ENCODE measurements at places on chromosomes 3 and 15. TPM values are rescaled to one million over a fixed set of nuclear protein-coding genes. Genes with fewer than 3 reads are reported as not detected.

The EEFSEC gene
- 22.9 TPM for polyA plus RNA-seq

DNA sequence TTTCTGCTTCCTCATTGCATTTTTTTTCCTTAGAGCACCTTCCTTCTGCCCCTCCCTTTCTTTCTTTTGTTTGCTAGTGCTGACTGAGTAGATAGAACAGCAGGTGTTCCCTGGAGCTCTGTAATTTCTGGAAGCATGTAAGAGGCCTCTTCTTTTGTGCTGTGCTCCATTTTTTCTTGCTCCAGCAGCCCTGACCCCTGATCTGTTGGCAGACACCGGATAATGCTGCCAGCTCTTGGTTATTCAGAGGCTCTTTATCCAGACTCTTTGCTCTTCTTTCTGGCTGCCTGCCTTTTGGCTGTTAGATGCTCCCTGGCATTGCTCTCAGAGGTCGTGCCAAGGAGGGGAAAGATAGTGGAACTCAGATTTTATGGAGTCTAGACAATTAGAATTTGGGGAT lies 104.4 kb upstream of the RBMS3 start:
- DNase-seq, result no peak

- no peak for DNase-seq
Observed at GRCh38 chr3:35970793-35971192, 331.5 kb downstream of the ARPP21 start.

The GPR62 gene
- polyA plus RNA-seq, result 0.48 TPM

GRCh38 chr3:30167541-30168011 lies 438.8 kb upstream of the TGFBR2 start:
- DNase-seq, result no peak

DNA sequence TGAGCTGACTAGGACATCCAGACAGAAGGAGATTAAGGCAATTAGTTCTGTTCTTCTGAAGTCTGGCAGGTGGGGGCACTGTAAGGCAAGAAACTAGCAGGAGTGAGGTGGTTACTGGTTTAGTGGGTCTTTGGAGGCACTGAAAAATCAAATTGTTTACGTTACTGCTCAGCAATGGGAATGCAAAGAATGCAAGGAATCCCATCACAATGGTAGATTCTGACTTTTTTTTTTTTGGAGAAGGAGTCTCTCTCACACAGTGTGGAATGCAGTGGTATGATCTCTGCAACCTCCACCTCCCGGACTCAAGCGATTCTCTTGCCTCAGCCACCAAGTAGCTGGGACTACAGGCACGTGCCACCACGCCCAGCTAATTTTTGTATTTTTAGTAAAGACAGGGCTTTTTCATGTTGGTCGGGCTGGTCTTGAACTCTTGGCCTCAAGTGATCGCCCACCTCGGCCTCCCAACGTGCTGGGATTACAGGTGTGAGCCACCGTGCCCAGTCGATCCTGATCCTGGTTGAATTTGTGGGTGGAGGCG lies 16.4 kb downstream of the FAM107A start:
- DNase-seq, result peak; percentile 69

DNA sequence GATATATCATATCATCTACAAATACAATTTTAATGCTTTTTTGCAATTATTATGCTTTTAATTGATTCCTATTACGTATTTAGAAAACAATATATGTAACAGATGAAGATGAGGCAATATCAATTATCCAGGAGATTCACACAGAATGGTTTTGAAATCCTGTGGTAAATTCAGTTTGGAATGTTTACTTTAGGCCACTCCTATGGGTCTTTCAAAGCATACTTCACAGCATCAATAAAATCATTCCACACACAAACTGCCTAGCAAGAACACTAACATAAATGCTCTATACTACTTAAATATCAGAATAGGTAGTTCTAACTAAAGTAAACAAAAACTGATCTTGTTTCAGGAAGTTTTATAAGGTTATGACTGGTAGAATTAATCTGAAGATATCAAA lies 90.5 kb downstream of the FAM227B start:
- no peak for DNase-seq

DNA sequence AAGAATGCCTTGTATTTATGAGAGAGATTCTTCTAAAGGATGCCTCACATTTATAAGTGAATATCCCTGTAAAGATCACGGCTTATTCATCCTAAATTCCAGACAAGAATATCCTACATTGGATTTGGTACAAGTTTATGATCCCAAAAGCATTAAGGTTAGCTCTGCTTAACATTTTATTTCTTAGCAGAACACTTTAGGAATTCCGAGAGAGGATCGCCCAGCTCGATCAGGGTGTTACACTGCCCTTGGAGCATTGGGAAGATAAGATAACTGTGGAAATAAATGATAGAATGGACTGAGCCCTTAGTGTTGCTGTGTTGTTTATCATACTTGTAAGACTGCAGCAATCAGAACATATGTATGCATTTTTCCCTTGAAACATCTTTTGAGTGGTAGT lies 223.0 kb upstream of the CDIN1 start:
- DNase-seq, result no peak

- no peak for DNase-seq
Observed at GRCh38 chr15:68051109-68051508, 3.0 kb upstream of the PIAS1 start.

GRCh38 chr3:42683875-42684598 lies 1.3 kb upstream of the KLHL40 start:
- DNase-seq, result no peak

GRCh38 chr15:99704444-99704838 lies 28.8 kb downstream of the LYSMD4 start:
- DNase-seq, result peak; percentile 90

The LMAN1L gene
- not detected for polyA plus RNA-seq

DNA sequence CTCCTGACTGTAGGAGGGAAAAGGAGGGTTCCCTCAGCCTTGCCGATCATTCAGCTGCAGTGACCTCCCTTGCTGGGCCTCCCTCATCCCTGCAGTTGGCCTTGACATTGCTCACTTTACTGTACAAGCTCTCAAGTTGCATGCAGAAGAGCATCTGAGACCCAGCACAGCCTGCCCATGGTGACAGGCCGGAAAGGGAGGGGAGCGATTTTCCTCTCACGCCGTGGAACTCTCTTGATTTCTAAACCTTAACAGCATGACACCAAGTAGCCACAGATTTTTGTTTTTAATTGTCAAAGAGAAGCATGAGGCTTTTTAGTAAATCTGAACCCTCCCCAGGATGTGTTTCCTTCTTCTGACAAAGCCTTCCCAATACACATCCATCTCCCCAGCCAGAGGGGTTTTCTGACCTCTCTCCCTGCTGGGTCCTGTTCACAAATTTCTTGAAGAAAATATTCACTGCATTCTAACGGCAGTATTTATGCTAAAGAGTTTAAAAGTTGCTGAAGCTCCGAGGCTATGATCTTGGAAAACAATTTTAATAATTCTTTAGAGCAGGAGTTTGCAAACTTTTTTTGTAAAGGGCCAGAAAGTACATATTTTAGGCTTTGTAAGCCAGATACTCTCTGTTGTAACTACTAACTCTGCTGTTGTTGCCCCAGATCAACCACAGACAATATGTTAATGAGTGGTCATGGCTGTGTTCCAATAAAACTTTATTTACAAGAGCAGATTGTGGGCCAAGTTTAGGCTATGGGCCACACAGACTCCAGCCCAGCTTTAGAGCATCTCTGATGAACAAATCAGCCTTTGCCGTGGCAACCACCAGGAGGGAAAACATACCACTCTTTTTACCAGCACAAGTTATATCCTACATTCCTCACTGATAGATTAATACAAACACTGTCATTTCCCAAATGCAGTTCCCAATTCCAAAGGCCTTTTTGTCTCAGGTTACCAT lies 34.8 kb downstream of the LMCD1 start:
- DNase-seq, result peak; percentile 36

The CX3CR1 gene
- polyA plus RNA-seq, result 4.7 TPM

- DNase-seq, result no peak
Observed at GRCh38 chr3:21484828-21485144, 266.2 kb downstream of the ZNF385D start.

DNA sequence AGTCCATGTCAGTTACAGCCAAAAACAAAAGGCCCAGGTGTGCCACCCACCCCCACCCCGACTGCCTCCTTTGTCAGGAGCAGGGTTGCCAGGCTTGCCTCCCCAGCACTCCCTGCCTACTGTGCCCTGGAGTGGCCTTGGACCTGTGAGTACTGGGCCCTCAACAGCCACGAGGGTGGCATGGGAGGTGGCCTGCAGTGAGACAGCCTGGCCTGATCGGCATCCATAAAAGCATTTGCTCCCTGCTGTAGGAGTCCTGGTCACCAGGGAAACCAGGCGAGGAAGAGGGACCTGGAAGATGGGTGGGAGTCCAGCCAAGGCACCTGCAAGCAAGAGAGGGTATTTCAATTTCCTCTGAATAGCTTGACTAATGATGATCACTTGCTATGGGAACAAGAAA lies 56.4 kb upstream of the KCNMB2 start:
- DNase-seq, result no peak

DNA sequence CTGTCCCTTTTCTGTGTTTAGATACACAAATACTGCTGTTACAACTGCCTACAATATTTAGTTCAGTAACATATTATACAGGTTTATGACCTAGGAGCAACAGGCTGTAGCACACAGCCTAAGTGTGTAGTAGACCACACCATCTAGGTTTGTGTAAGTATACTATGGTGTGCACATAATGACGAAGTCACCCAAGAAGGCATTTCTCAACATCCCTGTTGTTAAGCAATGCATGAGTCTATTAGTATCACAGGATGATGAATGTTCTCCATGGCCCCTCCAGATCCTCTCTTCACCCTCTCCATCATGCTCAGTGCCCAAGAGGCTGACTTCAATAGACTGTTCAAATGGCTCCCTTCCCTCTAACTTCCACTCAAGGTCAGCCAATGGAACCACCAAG lies 14.6 kb upstream of the SEC62 start:
- no peak for DNase-seq

DNA sequence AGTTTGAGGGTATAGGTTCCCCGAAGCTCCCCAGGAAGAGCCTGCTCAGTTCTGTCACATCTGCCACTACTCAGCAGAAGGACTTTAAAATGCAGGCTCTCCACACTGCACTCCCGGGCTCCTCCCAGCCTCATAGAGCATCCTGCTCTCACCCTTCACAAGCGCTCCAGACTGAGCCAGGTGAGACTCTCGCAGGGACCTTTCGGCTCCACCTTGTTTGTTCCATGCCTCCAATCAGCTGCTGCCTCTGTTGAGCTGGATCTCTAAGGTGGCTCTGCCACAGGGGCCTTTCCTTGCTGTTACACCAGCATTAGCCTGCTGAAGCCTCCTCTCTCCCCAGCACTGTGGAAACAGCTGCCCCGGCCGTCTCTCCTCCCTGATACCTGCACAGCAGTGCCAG lies 56.1 kb downstream of the SLCO3A1 start:
- no peak for DNase-seq

The LRRC31 gene
- 0.38 TPM for polyA plus RNA-seq

DNA sequence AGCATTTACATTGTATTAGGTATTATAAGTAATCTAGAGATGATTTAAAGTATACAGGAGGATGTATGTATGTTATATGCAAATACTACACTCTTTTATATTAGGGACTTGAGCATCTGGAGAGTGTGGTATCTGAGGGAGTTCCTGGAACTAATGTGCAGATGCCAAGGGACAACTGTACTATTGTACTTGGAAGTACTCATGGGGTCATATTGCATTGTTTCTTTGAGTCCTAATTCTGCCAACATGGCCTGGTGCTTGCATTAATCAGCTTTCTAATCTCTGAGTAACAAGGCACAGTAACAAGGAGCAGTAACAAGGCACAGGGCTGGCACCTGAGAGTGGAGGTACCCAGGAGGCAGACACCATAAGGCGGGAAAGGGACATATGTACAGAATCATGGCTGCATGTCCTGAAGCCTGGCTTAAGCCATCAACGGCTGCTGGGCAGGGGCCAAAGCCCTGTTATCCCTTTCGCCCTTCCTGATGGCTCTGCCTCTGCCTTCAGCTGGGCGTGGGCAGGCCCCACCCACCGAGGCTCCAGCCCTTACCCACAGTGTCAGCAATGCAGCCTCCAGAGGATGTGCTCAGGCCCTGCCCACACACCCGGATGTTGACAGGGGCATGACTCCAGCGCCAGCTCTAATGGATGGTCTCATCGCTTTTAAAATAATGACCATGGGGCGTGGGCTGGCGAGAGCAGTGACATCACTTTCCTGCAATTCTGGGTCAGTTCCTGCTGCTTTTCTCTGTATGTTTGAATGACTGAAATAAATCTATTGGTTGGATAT lies 22.9 kb downstream of the CEMIP start:
- DNase-seq, result no peak

The CASR gene
- polyA plus RNA-seq, result 24.9 TPM

The ZBBX gene
- polyA plus RNA-seq, result 5.7 TPM

DNA sequence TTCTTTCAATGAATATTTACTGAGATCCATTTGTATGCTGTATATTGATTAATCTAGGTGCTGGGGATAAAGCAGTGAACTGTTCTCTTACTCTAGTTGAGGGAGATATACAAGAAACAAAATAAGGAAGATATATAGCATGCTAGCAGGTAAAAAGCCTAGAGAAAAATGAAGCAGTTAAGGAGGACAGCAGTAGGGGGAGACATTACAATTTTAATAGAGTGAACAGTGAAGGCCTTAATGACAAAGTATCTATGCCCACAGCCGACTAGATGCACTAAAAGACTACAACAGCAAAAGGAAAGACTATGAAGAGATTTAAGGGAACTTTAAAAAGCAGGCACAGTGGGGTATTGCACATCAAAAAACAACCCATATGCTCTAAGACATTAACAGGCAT lies 81.4 kb downstream of the XRN1 start:
- DNase-seq, result no peak

DNA sequence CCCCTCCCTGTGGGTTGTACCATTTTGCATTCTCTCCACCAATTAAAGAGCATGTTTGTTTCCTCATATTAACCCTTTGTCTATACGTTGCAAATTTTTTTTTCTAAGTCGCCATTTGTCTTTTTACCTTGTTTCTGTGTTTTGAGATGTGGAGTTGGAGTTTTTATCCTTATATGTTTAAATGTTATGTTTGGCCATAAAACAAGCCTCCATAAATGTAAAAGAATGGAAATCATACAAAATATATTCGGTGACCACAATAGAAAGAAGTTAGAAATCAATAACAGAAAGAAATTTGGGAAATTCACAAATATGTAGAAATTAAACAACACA lies 29.2 kb downstream of the LRRK1 start:
- DNase-seq, result no peak

The TUSC7 gene
- not detected for polyA plus RNA-seq

GRCh38 chr15:86743283-86743903 lies 663.7 kb downstream of the AGBL1 start:
- peak; percentile 31 for DNase-seq

- no peak for DNase-seq
Observed at GRCh38 chr15:55942332-55942731, 51.1 kb downstream of the NEDD4 start.
